ENCODE measurements at places on chromosomes 5 and 9.
A peak's percentile ranks its signal among the peaks of the same experiment; 100 is the strongest.

DNA sequence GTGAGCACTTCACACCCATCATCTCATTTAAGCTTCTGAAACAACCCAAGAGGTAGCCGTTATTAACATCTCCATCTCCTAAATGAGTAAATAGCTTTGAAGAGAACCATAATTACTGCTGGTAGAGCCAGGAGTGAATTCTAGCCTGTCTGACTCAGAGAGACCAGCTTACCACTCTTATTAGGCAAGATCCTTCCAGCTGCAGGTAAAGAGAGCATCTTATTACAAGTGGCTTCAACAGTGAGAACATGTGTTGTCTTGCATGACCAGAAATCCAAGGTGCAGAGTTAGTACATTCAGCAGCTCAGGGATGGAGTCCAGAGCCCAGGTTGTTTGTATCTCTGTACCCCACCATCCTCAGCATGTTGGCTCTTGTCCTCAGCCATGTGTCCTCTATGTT is 10.9 kb upstream of the AFAP1L1 start:
- DNase-seq = peak; percentile 16

DNA sequence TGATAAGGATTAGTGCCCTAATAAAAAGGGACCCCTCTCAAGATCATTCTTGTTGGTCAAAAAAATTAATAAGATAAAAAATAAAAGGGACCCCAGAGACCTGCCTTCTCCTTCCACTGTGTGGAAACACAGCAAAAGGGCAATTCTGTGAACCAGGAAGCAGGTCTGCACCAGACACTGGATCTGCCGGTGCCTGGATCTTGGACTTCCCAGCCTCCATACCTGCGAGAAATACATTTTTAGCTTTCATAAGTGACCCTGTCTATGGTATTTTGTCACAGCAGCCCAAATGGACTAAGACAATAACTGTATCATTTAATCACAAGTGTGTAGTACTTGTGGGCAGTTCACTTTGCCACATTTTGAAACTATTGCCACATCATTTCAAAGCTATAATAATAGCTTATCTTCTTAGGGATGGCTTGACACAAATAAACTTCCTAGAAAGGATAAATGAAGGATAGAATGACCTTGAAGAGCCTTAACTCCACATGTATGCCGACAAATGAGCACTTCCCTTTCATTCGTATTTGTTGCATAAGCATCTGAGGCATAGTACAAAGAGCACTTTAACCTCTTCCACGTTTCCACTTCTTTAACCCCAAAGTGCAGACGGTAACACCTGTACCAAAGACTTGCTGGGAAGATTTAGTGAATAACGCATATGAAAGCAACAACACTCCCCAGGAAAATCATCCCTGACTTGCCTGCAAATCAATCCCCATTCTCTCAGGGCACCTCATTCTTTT is 336.5 kb downstream of the RFX3 start:
- no peak for DNase-seq

DNA sequence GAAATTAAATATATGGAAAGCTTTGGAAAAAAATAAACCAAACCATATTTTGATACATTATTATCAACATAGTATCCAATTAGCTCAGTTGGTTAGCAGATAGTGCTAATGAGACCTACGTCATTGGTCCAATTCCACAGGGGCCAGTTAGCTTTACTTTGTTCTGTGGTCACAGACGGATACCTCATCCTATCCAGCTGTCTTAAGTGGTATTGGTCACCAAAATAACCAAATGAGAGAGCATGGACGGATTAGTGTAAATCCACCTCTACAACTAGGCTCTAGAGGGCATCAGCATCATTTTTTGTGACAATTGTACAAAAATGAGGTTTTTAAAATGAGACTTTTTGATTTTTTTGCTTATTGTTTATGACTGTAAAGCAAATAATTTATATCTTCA is 364.2 kb downstream of the KIAA0825 start:
- DNase-seq = no peak

GRCh38 chr5:81554647-81555046 is 160.7 kb upstream of the ACOT12 start:
- DNase-seq = no peak

- no peak for DNase-seq
These were observed 88.8 kb downstream of the NR3C1 start for GRCh38 chr5:143314659-143315058.

DNA sequence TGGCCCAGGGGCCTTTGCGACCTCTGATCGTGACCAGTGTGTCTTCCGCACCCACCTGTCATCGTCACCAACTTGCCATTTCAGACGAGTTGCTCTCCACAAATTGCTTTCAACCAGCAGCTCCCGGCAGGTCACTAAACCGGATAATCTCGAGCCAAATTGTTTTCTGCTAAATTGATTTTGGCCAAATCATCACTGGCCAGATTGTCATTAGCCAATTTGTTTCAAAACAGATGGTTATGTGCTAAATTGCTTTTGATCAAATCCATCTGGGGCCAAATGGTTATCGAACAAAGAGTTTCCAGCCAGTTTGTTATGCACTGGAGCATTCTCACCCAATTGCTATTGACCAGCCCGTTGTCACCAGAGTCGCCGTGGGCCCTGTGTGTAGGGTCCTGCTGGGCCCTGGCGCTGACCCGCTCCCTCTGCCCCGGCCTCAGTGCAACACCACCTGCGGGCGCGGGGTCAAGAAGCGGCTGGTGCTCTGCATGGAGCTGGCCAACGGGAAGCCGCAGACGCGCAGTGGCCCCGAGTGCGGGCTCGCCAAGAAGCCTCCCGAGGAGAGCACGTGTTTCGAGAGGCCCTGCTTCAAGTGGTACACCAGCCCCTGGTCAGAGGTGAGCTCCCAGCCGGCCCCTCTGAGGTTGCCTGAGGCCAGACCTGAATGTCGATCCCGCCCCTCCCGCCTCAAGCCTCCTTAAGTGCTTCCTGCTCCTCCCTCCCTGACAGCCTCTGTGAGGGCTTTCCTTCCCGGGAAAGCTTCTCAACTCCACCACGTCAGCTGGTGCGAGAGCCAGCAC is 35.6 kb downstream of the ADAMTSL2 start:
- DNase-seq = peak; percentile 51

DNA sequence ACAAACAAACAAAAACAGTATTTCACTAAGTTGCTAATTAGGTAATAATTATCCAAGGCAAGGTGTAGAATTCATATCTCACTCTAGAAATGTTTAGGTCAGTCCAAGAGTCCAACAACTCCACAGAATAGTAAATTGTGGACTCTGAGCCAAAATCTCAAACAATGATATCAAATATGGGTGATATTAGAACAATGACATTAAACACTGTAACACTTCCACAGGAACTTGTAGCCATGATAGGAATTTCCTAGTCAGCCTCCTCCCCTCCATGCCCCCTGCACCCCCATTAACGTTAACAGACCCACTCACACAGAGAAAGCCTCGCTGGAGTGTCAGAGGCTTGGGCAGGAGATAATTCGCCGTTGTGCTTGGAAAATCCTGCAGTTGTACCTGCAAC is 305.0 kb upstream of the PIK3R1 start:
- no peak for DNase-seq

- no peak for DNase-seq
These were observed 115.6 kb upstream of the COL5A1 start for GRCh38 chr9:134525841-134526583.

- DNase-seq = no peak
These were observed 11.1 kb upstream of the AQP3 start for GRCh38 chr9:33458444-33458843.

GRCh38 chr9:89400403-89401116 is 82.3 kb downstream of the SECISBP2 start:
- no peak for DNase-seq

DNA sequence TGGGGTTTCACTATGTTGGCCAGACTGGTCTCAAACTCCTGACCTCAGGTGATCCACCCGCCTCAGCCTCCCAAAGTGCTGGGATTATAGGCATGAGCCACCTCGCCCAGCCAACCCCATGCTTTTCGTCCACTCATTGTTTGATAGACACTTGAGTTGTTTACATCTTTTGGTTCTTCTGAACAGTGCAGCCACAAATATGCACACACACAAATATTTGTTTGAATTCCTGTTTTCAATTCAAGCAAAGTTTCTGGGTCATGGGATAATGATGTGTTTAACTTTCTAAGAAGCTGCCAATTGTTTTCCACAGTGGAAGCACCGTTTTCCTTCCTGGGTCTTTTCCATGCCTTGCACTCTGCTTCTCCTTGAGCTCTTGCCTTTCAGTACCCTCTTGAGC is 6.8 kb upstream of the PAEP start:
- DNase-seq = peak; percentile 59

DNA sequence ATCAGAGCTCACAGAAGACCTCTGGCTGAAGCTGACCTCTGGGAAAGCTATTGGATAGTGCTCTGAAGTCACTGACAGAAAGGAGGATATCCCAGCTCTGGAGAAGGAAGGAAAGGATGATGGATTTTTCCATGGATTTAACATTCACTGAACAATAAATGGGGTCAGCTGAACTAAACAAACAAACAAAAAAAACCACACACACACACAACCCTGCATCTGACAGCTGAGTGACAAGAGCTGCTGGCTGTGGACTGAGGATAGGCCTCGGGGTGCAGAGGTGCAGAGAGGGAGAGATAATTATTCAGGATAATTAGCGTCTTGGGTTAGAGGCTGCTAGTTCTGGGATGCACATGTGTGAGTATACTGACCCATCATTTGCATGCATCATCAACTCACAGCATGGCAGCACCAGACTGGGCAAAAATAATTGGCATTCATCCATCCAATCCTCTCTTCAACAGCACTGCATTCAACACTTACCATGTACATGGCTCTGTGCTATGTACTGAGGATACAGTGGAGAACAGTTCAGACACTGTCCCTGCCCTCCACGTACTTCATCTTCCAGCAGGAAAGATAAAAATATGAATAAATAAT is 131.4 kb upstream of the TRIM32 start:
- no peak for DNase-seq

DNA sequence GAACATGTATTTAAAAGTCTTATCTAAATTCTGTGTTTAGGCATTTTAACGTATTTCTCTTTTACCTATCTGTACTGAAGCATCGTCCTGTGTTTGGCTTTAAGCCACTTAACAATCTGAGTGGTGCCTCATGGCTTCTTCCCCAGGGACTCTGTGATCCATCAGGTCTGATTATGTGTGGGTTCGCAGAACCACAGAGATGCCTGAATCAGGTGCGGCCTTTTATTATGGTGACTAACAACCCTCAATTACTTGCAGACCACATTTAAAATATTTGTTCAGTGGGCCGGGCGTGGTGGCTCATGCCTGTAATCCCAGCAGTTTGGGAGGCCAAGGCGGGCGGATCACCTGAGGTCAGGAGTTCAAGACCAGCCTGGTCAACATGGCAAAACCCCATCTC is 39.6 kb upstream of the SAP30L start:
- no peak for DNase-seq

- DNase-seq = no peak
These were observed 17.9 kb downstream of the NDUFA8 start for GRCh38 chr9:122141671-122142070.

DNA sequence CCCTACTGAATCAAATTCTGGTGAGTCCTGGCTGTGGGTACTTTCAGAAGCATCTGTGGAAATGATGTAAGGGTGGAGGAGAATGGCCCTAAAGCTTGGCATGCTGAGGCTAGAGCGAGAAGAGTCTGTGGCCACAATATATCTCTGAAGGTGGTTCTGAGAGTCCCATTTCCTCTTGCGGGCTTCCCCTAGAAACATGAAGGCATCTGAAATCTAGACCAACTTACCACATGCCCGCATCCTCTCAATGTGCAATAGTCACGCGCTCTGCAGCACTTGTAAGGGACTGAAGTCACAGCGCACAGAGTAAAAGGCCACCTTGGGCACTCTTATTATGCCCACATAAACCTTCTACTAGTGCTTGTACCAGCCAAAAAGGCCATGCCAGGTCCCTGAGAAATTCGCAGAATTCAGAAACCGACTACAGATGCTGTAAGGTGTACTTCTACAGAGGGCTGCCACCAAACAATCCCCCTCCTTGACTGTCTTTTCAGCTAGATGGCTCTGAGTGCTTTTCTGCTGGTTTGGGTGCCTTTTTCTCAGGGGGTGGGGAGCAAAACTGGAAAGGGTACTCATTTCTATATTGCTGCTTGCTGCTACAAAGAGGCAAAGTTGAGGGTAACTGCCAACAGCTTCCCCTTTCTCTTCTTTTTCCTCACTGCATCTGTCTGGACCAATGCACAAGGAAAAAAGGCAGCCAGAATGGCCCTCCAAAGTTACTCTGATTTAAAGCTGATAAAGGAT is 107.3 kb downstream of the ZDHHC21 start:
- no peak for DNase-seq

DNA sequence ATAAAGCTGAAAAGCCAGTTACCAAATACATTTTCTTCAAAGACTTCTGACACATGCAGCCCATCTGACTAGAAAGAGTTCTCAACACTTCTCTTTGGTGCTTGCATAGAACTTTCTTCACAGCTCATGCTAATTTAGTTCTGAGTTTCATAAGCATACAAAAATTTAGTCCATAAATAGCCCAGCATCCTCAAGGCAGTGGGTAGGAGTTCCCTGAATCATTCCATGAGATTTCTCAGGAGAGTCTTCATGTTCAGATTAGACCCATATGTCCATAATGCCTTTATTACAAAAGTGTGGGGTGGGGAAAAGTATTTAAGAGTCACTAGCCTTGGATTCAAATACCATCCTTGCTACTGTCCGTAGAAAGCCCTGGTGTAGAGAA is 290.2 kb upstream of the RGMB start:
- DNase-seq = no peak

DNA sequence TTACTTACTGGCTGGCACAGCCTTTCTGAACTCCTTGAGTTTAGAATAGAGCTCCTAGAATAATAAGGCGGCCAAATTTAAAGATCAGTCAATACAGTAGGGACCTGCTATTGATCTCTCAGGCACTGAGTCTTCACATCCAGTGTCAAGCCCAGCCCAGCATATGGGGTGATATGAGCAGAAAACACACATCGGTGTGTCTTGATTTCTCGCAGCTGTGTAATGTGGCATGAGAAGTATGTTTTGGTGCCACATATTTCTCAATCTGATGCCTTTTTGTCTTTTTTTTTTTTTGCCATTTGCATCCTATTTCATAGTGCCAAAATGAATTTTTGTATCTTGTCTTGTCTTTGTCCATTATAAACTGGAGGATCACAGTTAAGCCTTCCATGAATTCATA is 51.4 kb upstream of the FSD1L start:
- DNase-seq = no peak

- DNase-seq = no peak
These were observed 1.3 kb downstream of the PTPN3 start for GRCh38 chr9:109496841-109497225.

GRCh38 chr9:15873573-15874177 is 320.8 kb downstream of the CCDC171 start:
- DNase-seq = peak; percentile 4

GRCh38 chr5:81265101-81265500 is 32.0 kb downstream of the CKMT2 start:
- no peak for DNase-seq

GRCh38 chr9:98801561-98801960 is 5.2 kb upstream of the ANKS6 start:
- no peak for DNase-seq

DNA sequence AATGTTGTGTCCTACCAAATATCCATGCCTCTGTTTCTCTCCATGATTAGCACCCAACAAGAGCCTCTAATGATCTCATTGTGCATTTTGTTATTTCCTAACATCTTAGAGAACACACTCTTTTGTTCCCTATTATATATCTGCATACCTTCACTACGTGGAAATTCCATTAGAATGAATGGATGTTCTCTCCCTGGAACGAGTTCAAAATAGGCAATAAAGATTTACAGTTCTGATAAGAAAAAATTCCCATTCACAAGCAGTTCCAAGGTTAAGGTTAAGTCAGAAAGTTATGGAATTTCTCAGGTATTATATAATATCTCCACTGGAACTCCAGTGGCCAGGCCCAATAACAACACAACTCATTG is 83.7 kb downstream of the TRPM6 start:
- no peak for DNase-seq

GRCh38 chr9:6584881-6585597 is 60.5 kb downstream of the GLDC start:
- no peak for DNase-seq

Measured in DMS79 (cell line).